ENCODE measurements at places on chromosomes 7 and 10. TPM values are rescaled to one million over a fixed set of nuclear protein-coding genes. Genes with fewer than 3 reads are reported as not detected.

NANOS1 gene
- 0.09 TPM for total RNA-seq

IKZF1 gene
- 0.16 TPM for total RNA-seq

NKX2-3 gene
- total RNA-seq: not detected

TAS2R41 gene
- total RNA-seq: not detected

ESYT2 gene
- total RNA-seq: 56.5 TPM

PLXDC2 gene
- 3.8 TPM for total RNA-seq

HOXA11 gene
- total RNA-seq: 0.16 TPM

CPXM2 gene
- total RNA-seq: 41.5 TPM

TMEM213 gene
- not detected for total RNA-seq

NEUROD6 gene
- total RNA-seq: not detected

NEURL1 gene
- 0.17 TPM for total RNA-seq

NET1 gene
- 16.9 TPM for total RNA-seq

CYP2E1 gene
- 0.52 TPM for total RNA-seq

CALHM3 gene
- not detected for total RNA-seq

GALNT17 gene
- total RNA-seq: not detected

STK31 gene
- under 0.01 TPM for total RNA-seq

LRMDA gene
- 3.8 TPM for total RNA-seq

NPC1L1 gene
- total RNA-seq: 0.09 TPM

HHEX gene
- total RNA-seq: 2.8 TPM

KLF14 gene
- under 0.01 TPM for total RNA-seq

CYTH3 gene
- 22.7 TPM for total RNA-seq

SEMA3C gene
- 126 TPM for total RNA-seq

MET gene
- total RNA-seq: 20.2 TPM

TNPO3 gene
- 60.0 TPM for total RNA-seq

CALY gene
- total RNA-seq: not detected

EPDR1 gene
- total RNA-seq: 6.0 TPM

VWA2 gene
- total RNA-seq: 0.86 TPM

ITPRID1 gene
- total RNA-seq: not detected

PNLIP gene
- not detected for total RNA-seq

PSAP gene
- total RNA-seq: 1,004 TPM

CFAP70 gene
- 2.1 TPM for total RNA-seq
